Stimulated activated CD8-positive, alpha-beta memory T cell treated with anti-CD3 and anti-CD28 coated beads, Interleukin-15, amount 100 ng/mL, for 24 hours (primary cell): ENCODE measurements at places on chromosomes 11 and 22.
A peak's percentile ranks its signal among the peaks of the same experiment; 100 is the strongest.

- no peak for DNase-seq
Measured at GRCh38 chr11:4798427-4799183, 5.6 kb downstream of the OR52R1 start.

- DNase-seq: no peak
Measured at GRCh38 chr22:19663286-19663815, 51.0 kb upstream of the SEPTIN5 start.

GRCh38 chr11:112320668-112321067, 60.0 kb upstream of the PLET1 start:
- no peak for DNase-seq

GRCh38 chr22:50048061-50048765, 9.9 kb downstream of the TTLL8 start:
- DNase-seq: no peak

GRCh38 chr11:59053387-59053786, 32.7 kb upstream of the GLYATL1B start:
- DNase-seq: peak; percentile 60

DNA sequence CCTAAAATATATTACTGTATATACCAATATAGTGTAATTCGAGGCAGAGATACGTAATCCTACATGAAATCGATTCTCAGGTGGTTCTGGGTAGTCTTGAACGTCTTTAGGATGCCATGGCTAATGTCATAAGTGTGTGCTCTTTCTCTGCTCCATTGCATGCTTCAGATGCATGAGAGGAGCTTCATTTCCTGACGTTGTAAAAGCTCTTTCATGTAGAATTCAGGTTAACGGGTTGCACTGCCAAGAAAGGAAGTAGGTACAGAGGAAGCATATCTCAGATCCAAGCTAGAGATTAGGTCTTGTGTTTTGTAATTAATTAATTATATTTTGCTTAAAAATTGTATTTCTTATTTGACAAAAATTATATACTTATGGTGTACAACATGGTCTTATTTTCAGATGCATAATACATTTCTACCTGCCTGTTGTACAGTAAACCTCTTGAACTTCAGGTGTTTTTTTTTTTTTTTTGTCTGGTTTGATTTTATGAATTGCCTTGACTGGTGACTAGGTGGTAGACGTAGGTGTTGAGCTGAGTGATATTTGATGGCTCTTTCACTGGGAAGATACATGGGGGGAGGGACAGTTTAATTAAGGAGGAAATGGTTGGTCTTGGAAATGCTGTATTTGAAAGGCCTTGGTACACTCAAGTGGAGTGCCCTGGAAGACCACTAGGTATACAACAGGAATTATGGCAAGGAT, 9.3 kb downstream of the NUP50 start:
- no peak for DNase-seq

DNA sequence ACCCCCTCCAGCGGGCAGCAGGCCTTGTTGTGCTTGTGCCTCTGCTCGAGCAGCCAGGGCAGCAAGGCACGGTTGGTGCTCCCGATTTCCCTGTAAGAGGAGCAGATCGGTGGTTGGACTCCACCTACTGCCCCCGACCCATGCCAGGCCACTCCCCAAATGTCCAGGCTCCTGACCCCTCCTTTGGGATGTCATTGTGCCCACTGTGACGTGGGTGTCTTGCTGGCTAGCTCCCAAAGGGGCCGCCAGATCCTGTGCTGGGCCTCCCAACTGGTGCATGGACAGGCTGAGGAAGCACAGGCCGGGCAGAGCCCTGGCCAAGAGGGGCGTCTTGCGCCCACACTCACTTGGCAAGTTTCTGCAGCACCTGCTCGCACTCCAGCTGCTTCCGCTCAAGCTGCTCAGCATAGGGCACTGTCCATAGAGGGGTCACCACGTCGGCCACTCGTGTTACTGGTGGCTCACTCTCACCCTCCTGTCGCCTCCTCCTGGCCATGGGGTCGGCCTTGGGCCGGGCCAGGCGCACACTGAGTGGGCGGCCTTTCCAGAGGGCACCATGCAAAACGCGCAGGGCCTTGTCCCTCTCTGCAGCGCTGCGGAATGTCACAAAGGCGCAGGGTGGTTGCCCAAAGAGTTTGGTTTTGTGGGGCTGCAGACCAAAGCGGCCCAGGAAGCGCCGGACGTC, at the start of gene RANBP1:
Gene RANBP1, plus strand, starts transcription at position 414 of the 685 bp plus-strand sequence. Its CDS starts 81 bp downstream, at position 495.
- no peak for DNase-seq

DNA sequence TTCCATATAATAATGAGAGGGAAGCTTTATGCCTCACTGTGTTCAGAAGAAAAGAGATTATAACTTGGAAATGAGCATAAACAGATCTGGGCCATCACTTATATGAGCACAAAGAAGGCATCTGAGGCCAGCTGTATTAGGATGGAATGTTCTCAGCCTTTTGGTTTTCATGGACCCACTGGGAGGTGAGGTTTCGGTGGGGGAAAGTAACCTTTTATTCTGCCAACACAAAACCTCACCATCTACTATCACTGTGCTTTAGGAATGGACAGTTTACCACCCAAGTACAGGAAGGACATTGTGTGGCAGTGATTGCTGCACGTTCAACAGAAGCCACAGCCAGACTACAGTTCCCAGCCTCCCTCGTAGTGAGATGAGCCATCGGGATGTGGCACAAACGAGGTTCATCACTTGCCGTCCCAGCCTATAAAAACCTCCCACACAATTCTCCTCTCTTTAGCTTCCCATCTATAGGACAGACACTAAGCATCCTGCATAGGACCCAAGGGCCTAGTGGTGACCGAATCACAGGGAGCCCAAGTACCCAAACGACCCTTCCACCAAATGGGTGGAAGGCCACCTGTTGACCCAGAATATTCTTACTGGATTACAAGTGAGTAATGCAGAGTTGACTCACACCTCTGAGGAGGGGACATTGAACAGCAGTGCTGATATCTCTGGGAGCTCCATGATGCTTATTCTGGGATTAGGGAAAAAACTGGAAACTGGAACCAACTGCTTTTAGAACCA, 121.5 kb upstream of the RAG2 start:
- DNase-seq: no peak

DNA sequence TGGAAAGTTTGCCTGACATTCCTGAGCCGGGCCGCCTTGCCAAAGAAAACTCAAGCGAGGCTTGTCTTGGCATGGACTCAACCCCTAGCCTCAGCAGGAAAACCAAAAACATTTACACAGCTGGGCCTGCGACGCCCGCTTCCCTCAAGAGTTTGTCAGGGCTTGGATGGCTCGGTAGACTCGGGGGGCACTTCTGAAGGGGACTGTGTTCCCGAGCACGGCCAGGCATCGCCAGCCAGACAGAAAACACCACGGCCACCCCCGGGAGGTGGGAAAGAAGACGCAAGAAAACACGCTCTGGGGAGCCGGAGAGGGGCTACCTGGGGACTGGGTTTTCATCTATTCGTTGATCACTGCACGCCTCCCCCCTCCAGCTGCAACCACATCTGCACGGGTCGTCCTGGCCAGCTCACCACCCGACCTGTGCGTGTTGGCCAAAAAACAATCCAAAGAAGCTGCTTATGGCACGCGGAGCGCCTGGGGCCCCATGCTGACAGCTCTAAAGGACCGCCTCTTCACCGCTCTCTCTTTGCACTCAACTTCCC, 380.7 kb downstream of the MN1 start:
- DNase-seq: no peak

DNA sequence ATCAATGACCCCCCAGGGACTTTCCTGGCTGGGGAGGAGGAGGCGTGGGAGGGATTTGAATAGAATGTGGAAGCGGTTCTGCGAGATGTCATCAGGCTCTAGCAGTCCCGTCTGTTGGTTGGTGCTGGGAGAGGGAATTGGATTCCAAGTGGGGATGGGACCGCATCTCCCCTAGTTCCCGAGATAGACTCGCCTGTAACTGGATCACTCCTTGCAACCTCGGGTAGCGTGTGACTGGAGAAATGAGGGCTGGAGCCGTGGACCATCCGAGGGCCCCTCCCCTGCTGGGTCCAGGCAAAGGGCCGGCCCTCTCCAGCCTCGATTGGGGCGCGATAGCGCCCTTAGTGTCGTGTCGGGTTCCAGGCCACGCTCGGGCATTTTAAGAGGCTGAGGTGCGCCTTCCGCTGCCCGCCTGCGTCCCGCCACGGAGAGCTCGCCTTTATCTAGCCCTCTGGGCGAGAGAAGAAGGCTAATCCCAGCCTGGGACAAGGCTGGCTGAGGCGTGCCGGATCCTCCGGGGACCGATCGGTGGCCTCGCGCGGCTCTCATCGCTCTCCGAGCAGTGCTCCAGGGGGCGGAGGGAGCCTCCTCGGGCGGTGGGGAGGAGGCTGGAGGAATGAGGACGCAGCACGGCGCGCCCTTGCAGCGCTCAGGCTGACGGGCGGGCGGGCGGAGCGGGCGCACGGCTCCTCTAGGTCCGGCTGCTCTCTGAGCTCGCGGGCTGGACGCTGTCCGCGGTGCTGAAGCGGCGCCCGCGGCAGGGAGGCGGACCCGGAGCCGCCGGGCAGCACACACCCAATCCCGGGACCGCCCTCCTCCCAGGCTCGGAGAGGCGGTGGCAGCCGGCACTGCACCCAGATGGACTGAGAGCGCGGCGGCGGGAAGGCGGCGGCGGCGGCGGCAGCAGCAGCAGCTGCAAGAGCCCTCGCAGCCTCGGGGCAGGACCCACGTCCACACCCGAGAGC, 107.8 kb downstream of the OSBP2 start:
- DNase-seq: peak; percentile 39

DNA sequence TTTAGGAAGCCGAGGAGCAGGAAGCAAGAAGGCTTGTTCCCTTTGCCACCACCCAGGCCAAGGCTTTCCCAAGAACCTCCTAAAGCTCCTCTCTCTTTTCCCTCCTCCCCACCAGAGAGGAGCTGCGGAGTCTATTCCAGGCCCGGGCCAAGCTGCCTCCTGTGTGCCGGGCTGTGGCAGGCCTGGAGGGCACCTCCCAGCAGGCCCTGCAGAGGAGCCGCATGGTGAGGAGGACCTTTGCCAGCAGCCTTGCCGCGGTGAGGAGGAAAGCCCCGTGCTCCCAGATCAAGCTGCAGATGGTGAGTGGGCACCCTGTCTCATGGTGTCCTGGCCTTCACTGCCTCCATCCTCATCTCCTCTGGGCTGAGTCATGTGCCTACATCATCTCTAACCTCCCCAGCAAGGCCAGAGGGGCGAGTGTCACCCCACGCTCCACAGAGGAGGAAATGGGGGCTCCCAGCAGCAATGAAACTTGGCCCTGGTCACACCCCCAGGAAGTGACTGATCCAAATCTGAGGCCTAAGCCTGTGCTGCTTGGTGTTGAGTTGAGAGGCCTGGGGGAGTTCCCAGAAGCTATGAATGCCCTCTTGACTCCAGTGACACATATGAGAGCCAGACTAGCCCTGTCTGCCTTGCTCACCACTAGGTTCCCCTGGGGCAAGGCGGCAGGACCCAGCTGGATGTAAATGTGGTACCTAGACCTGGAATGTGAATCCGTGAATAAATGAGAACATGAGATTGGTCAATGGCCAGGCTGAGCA, 104.2 kb downstream of the MYO18B start:
- DNase-seq: no peak

DNA sequence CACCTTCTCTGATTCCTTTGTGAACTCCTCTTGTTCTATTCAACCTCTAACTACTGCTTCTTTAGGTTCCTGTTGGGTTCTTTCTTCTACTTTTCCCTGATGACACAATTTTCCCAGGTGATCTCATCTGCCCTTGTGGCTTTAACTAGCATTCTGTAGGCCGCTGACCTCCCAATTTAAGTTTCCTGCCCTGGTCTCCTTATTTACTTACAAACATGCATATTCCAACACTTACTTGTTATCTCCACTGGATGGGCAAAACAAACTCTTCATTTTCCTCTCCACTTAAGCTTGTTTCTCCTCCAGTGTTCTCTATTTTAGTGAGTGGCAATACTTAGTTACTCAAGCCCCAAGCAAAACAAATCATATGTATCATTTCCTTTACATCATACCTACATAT, 734.5 kb downstream of the METTL15 start:
- no peak for DNase-seq

DNA sequence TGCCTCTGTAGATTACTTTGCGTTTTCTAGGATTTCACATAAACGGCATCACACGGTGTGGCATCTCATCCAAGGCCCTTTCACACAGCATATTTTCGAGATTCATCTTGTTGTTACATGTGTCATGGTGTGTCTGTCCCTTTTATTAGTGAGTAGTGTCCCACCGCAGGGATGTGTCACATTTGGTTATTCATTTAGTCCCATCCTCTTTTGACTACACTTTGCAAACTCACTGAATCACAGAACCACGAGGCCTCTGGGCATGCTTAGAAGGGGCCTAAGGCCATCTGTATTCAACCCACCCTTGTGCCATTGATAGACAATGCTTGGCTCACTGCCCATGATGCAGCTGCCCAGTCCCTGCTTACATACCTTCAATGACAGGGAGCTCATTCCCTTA, 4.2 kb upstream of the RAC2 start:
- no peak for DNase-seq

DNA sequence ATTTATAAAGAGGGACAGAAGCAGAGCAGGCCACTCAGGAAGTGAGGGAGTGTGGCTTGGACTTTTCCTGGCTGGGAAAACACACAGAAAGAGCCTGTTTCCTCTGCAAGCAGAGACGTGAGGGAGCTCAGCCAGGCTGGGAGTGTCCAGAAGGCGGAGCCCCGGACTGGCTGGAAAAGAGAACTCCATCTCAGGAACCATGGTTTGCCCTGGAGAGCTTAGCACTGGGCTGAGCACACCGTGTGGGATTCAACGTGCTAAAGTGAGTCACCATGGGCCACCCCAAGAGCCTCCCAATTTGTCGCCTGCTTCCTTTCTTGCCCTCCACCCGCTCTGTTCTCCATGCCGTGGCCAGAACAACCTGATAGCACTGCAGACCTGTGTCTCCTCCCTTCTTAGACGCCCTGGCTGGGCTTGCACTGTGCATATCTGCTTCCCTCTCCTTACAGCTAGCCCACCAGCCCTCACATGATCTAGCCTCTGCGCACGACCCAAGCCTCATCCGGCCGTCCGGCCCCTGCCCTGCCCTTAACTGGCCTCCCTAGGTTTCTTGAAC, 51.8 kb downstream of the GALNT18 start:
- no peak for DNase-seq

GRCh38 chr11:1165256-1166041, 7.7 kb downstream of the MUC5AC start:
- no peak for DNase-seq

DNA sequence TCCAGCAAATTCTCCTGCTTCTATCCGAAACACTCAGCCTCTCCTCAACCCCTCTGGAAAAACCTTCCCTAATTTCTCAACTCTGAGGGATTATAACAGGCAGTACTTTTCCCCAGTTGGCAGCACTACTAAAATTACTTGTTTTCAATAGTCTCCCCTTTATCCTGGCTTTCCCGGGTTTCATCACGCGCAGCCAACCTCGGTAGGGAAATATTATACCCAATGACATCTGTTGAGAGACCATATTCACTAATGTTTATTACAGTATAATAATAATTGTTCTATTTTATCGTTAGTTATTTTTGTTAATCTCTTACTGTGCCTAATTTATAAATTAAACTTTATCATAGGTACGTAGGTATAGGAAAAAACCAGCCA, 330 bp upstream of the POLD3 start:
- no peak for DNase-seq
